ENCODE measurements at places on chromosomes 16 and 17. TPM values are rescaled to one million over a fixed set of nuclear protein-coding genes. Genes with fewer than 3 reads are reported as not detected.

HEATR9 gene
- not detected for total RNA-seq

TMEM114 gene
- not detected for total RNA-seq

PPP4C gene
- total RNA-seq: 149 TPM

C17orf50 gene
- total RNA-seq: 0.24 TPM

EPN2 gene
- 51.8 TPM for total RNA-seq

TSR3 gene
- total RNA-seq: 100 TPM

HLF gene
- 0.23 TPM for total RNA-seq

KPNB1 gene
- total RNA-seq: 309 TPM

CCL16 gene
- not detected for total RNA-seq

MPV17L gene
- total RNA-seq: 4.4 TPM

DECR2 gene
- 29.0 TPM for total RNA-seq

ACSF2 gene
- 12.4 TPM for total RNA-seq

KRTAP16-1 gene
- total RNA-seq: not detected

BICDL2 gene
- not detected for total RNA-seq

TP53TG3D gene
- 1.7 TPM for total RNA-seq

KRTAP3-1 gene
- not detected for total RNA-seq

QPRT gene
- total RNA-seq: 0.76 TPM

SLC12A3 gene
- not detected for total RNA-seq

ABCC3 gene
- total RNA-seq: 153 TPM

TPSG1 gene
- total RNA-seq: 0.13 TPM

TOX3 gene
- total RNA-seq: 0.38 TPM

LITAFD gene
- not detected for total RNA-seq

PRM2 gene
- not detected for total RNA-seq

CMTM1 gene
- total RNA-seq: 0.79 TPM

KIFC3 gene
- 144 TPM for total RNA-seq

KCNAB3 gene
- total RNA-seq: 3.1 TPM

CDC6 gene
- total RNA-seq: 58.7 TPM

TBC1D3C gene
- total RNA-seq: not detected

IL34 gene
- total RNA-seq: 0.72 TPM

RNF112 gene
- total RNA-seq: 0.28 TPM

ANKS4B gene
- total RNA-seq: 0.06 TPM

CCL4L2 gene
- total RNA-seq: not detected

SYT17 gene
- total RNA-seq: 13.6 TPM

KCNH6 gene
- total RNA-seq: not detected

DHX8 gene
- 39.7 TPM for total RNA-seq

NEUROD2 gene
- total RNA-seq: not detected

PTX4 gene
- total RNA-seq: not detected

GUCY2D gene
- total RNA-seq: not detected

TP53TG3B gene
- total RNA-seq: 0.26 TPM
